ENCODE measurements at places on chromosomes 1 and 21.

GRCh38 chr1:235990330-235990795 lies 74.5 kb downstream of the NID1 start:
- DNase-seq, result no peak

GRCh38 chr1:84842748-84843231 lies 50.2 kb downstream of the LPAR3 start:
- no peak for DNase-seq

GRCh38 chr1:222127526-222128152 lies 385.8 kb upstream of the DUSP10 start:
- no peak for DNase-seq

DNA sequence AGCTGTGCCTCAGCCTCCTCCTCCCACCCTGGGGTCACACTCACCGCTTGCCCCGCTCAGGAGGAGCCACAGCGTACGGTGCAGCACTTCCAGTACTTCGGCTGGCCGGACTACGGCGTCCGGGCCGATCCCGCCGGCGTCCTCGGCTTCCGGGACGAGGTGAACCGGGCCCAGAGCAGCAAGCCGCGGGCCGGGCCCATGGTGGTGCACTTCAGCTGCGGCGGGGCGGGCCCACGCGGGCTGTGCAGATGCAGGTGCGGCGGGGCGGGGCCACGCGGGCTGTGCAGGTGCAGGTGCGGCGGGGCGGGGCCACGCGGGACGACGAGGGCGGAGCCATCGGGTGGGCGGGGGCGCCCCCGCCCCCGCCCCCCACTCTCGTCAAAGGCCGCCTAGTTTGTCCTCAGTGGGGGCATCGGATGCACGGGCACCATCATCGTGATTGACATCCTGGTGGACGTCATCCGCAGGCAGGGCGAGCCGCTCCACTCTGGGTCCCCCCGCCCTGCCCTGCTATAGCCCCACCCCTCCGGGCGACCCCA lies 5.5 kb downstream of the RNF223 start:
- no peak for DNase-seq

DNA sequence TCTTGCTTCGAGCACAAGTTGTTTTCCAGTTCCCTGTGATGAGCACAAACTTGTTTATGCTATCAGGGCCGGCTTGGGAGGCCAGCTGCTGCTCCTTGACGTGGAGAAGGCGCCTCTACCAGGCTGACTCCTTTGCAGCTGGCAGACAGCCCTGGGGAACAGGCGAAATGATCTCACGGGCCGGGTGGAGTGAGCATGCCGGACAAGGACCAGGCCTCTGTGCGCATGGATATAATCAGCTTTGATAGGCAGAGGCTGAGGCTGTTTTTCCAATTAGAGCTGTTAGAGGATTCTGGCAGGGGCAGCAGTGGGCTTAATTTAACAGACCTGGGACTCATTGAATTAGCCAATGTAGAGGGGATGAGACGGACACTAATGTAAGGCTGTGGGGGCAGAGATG lies 38.9 kb downstream of the FAM163A start:
- DNase-seq, result no peak

DNA sequence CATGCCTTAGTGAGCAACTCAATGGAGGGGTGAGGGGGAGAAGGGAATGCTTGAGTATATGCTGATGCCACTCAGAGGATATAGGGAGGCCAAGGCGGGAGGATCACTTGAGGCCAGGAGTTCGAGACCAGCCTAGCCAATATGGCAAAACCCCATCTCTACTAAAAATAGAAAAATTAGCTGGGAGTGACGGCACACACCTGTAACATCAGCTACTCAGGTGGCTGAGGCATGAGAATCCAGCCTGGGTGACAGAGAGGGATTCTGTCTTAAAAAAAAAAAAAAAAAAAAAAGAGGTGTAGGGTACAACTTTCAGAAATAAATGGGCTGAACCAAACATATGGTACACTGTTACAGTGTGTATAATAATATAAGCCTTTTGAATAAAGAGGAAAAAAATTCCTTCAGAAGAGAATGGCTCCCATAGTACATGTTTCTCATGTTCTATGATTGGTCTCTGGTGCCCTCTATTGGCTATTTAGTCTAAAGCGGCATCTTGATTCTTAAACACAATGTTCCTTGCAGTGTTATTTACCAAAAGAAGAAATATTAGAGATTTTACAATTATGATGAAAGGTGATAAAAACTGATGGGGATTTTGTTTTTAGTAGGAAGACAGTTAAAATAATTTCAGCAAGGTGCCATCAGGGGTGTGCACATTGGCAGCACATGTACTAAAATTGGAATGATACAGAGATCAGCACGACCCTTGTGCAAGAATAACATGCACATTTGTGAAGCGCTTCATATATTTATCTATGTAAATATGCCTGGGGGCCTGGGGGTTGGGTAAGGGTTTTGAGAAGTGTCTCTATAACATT lies 109.8 kb downstream of the PATJ start:
- DNase-seq, result no peak

GRCh38 chr1:186894415-186894814 lies 65.7 kb downstream of the PLA2G4A start:
- no peak for DNase-seq

DNA sequence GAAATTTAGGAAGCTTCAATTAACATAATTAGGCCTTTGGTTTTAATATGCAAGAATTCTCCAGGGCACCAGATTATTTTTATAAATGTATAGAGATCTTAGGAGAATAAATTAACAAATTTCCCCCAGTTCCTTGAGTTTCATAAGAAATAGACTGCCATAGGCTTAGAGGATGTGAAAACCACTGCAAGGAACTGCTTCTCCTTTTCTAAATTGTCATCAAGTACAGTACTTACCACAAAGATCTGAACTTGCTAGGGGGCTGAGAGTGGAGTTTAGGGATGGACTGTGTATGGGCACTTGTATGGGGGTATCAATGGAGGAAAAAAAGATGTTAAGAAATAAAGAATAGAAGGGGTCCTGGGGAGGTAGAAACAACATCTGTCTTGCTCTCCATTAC lies 31.1 kb downstream of the LHX8 start:
- no peak for DNase-seq

DNA sequence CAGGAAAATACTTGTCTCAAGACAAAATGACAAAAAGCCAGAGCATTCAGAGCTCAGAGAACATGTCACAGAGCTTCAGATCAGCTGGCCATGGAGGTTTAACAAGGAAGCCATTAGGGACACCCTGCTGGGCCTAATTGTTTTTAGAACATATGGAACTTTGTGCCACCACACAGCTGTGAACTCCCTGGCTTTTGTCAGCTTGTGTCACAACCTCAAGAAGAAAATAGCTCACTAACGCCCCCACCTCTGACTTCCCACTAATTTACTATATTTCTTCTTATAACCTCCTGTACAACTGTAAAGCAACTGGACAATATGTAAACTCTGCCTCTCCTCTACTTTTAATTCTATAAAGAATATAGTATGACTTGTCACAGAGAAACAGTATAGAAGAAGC lies 21.0 kb upstream of the TDRD10 start:
- no peak for DNase-seq
